LNCaP clone FGC (cell line): ENCODE measurements at places on chromosomes 7 and 10.

DNA sequence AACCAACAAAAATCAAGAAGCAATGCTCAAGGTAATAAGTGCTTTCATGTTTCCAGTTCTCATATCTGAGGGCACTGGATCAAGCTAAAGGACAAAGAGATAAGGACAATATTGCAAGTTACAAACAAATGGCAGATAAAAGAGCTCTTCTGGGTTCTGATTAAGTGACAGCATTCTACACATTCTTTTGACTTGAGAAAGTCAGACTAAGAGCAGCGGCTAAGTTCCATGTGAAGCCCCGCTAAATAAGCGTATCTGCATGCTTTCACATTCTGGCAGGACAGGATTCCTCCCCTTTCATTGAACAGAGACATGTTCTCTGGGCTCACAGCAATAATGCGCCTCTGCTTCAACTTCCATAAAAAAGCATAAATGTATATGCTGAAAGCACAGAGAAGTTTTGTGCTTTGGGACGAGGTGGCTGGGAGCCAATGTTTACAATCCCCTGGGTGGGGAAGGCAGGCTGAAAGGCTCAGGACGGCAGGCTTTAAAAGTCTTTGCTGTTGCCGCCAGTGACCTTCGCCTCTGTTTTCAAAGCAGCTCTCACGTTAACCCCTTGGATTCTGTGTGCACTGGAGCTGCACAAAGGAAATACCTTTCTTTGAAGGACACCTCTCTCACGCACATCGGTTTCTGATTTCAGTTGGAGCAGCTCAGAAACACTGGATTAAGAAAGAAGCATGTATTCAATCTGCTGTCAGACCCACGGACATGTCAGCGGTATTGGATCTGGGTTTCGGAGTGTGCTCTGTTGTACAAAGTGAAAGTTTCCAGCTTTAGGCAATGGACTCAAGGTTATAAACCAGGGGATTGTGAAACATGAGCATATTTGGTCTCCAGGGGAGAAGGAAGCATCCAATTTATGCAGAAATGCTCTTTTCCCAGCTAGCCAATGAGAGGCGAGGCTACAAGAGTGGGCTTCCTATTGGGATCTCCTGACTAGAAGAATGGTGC is 105.4 kb upstream of the FAM133B start:
- no peak for DNase-seq

- no peak for DNase-seq
These were observed 11.7 kb downstream of the NOC3L start for GRCh38 chr10:94351089-94351488.

DNA sequence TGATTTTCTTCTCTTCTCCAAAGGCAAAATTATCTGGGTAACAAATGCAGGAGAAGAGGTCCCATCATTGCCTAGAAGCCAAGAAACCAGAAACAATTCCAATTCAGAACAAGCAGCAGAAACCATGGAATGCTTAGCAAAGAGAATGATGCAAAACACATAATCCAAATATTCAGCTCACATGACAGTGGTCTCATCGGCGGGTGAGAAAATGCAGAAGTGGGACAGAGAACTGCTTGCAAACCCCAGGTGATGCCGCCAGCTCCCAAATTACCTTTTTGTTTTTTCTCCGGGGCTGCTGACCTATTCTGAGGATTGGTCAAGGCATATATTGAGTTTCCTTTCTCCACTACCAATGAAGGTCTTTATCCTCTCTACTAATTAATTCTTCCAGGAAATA is 99.7 kb downstream of the ZNF22 start:
- DNase-seq = no peak

GRCh38 chr7:25633426-25634036 is 405.2 kb upstream of the NPVF start:
- DNase-seq = no peak

- DNase-seq = no peak
These were observed 69.7 kb upstream of the PLPP4 start for GRCh38 chr10:120387326-120387725.

DNA sequence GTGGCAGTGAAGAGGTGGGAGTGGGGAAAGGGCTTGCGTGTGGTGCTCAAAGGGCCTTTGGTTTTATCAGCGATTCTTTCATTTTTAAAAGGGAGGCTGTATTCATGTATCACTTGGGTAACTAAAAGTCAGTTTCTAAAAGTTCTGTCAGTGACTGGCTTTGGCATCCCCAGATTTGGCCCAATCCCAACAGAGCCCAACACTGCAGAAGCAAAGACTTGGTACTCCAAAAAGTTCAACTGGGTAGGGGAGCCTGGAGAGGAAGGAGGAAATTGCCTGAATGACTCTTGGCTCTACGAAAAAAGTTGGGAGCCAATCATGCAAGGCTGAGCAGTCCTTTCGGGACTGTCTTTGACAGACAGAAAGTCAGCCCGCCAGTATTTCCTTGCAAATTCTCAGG is 54.5 kb upstream of the COL13A1 start:
- DNase-seq = no peak

DNA sequence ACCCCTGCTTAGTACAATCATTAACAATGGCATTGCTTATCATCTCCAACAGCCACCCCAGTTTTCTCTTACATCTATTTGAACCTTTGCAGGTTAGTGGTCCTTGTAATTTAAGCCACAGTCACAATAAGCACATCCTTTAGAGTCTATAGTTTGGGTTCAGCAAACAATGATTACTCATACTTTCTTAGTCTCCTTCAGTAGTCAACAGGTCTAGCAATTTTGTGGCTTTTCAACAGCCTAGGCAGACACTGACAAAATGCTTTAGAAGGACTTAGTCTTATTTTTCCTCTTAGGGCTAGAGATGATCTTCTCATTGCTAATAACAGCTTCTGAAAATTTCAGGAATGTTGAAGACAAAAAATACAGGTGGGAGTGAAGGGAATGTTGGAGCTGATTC is 32.3 kb upstream of the FAM204A start:
- DNase-seq = no peak

- no peak for DNase-seq
These were observed 36.1 kb upstream of the CCNY start for GRCh38 chr10:35300063-35300699.

DNA sequence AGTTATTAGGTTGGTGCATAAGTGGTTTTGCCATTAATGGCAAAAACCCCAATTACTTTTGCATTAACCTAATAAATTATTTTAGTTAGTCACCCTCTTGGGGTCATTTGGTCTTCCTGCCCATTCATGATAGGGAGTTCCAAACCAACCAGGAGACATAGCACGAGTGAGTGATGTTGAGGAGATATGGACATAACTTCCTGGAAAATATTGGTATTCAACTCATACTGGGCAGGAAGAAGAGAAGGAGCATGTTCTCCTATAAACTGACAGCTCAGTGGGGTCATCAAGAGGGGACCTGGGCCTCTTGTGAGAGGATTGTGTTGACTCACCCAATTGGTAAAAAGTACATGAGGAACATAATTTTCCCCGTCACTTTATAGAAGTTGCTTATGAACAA is 23.7 kb downstream of the SPAG6 start:
- no peak for DNase-seq

DNA sequence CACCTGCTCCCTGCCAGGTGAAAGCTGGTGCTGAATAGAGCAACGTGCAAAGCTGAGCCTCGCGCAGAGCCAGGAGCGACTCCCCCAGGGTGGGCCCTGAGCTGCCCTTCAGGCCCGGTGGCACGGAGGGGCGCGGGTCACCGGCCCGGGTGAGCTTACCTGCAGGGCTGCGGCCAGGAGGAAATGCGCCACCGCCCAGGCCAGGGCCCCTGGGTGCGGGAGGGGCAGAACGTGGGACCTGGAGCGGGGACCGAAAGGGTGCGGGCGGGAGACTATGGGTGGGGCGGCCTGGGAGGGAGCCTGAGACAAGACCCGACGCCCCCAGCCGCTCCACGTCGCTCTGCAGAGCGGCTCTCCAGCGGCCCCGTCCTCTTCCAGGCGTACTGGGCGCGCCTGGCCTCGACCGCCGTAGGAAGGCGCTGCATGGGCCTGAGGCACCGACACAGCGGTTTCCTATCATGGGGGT is 122.1 kb downstream of the BTAF1 start:
- DNase-seq = no peak

- DNase-seq = no peak
These were observed 73.1 kb downstream of the CLIP2 start for GRCh38 chr7:74362266-74362665.

- DNase-seq = no peak
These were observed 715.3 kb downstream of the CNTNAP2 start for GRCh38 chr7:146831875-146832274.

- no peak for DNase-seq
These were observed 4.6 kb downstream of the GTPBP4 start for GRCh38 chr10:992871-993270.

GRCh38 chr10:126394948-126395347 is 6.7 kb upstream of the ADAM12 start:
- no peak for DNase-seq

DNA sequence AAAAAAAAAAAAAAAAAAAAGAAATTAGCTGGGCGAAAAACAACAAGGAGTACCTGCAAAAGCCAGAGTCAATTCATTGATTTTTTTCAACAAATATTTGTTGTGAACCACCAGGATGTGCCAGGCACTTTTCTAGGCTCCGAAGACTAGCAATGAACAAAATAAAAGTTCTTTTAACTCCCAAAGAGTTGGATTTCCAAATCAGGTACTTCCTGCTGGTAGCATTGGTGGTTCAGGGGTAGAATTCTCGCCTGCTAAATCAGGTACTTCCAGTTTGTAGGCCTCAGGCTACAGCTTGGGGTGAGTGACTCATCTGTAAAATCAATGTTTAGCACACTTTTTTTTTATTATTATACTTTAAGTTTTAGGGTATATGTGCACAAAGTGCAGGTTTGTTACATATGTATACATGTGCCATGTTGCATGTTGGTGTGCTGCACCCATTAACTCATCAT is 10.9 kb downstream of the PPA1 start:
- DNase-seq = peak; percentile 50

DNA sequence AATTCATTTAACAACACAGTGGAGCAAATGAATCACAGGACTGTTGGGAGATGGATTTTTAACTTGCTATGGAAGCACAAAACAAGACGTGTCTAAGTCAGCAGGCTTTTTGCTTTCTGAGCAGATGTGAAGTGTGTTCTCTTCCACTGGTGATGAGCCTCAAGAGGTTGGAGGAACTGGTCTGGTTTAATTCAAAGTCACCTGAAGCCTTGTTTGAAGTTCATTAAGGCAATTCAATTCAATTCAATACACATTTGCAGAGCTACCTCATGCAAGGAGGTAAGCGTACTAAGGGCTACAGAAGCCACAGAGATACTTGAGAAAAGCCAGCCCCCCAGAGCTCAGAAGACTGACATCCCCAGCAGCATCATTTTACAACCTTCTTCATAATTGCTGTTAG is 68.4 kb upstream of the PALS2 start:
- DNase-seq = no peak

DNA sequence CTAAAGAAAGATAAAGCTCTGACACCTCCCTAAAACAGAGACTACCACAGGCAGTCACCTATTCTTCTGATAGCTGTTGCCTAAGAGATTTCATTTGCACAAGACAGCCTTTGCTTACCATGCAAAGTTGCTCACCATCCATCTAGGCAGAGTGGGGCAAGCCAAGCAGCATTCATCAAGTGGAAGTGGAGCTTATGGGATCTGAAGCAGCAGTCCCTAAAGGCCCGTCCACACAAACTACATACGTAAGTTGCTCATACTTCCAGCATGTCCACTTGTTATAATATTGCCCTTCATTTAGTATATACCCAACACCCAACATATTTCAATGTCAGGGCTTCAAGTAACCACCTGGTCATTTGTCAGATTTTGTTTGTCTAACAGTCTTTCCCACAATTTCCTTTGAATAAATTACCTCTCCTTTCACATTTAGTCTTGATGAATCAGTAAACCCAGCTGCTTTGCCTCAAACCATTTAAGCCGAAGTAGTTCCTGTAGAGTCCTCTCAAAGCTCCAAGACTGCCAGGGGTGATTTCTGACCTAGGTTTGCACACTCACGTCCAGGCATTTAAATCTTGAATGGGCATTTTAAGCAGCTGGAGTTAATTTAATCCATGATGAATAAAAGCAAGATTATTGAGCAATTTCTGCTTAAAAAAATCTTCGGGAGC is 67.9 kb downstream of the ATAD1 start:
- DNase-seq = no peak
